ENCODE measurements at places on chromosomes 5 and 9. TPM values are rescaled to one million over a fixed set of nuclear protein-coding genes. Genes with fewer than 3 reads are reported as not detected.

- H3K27ac ChIP-seq, result no peak overlapping the region
- no peaks in the 10 kb centered on the region for H3K4me1 ChIP-seq
- DNase-seq, result no peak
- H3K4me3 ChIP-seq, result no peak overlapping the region
- peaks cover 2% of the 10 kb centered on the region for H3K27me3 ChIP-seq
Measured at GRCh38 chr5:61285531-61285930, 46.5 kb upstream of the ZSWIM6 start.

The EGR1 gene
- total RNA-seq, result 4.6 TPM

DNA sequence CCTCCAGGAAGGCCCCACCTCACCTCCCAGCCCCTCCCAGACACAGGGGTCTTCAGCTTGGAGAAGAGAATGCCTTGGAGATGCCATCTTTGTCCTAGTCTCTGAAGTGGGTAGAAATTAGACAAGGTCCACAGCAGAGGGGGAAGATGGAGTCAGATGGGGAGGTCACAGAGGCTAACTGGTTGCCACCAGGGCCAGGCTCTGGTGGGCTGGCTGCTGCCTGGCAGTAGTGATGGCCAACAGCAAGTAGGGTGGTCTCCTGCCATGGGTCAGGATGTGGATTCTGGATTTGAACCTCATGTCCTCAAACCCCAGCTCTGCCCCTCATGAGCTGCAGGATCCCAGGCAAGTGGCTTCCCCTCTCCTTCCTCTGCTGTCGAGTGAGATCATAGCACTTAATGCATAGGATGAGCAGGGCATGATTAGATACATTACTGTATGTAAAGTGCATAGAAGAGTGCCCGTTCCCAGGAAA is 38.7 kb upstream of the NEK6 start:
- H3K36me3 ChIP-seq, result no peaks in the 10 kb centered on the region
- peak overlapping the region; percentile 87 for H3K27ac ChIP-seq
- DNase-seq, result no peak

DNA sequence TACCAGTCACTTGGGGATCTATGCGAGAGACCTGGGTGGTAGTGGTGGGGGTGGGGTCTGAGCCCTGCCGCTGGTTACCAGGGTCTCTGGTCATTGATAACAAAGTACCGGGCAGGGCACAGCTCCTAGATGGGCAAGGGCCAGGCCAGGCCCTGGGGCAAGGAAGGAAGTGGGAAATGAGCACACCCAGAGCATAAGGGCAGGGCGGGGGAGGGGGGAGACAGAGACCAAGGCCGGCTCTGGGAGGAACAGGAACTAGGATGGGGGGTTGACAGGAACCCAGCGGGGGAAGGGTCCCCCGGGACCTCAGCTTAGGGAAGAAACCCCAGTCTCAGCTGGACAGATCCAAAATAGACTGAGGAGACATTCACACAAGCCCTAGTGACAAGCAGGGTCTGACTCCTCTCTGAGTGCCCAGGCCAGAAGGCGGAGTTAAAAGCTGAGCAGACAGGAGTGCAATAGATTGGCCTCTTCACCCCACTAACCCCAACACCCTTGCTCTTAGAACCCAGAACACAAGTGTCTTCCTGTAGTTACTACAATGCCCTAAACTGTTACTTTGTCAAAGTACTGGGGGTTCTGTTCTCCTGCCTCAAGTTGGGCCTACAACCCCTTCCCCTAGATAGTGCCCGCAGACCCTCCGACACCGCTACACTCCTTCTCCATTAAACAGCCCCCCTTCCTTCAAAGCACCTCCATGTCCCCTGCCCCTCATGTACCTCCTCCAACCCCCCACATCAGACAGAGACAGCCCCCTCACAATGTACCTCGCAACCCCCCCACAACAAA is 628 bp downstream of the ATOSB start:
- DNase-seq, result peak; percentile 51
- H3K27ac ChIP-seq, result peak overlapping the region; percentile 98
- peaks cover 47% of the 10 kb centered on the region for H3K4me1 ChIP-seq
- H3K36me3 ChIP-seq, result peaks cover 6% of the 10 kb centered on the region

- peaks cover 35% of the 10 kb centered on the region for H3K36me3 ChIP-seq
- no peak overlapping the region for H3K27ac ChIP-seq
Measured at GRCh38 chr9:112065806-112066606, 109.1 kb downstream of the SUSD1 start.

The TMEM174 gene
- total RNA-seq, result not detected

- no peak overlapping the region for H3K4me3 ChIP-seq
- no peaks in the 10 kb centered on the region for H3K27me3 ChIP-seq
- H3K27ac ChIP-seq, result no peak overlapping the region
- H3K36me3 ChIP-seq, result no peaks in the 10 kb centered on the region
- no peaks in the 10 kb centered on the region for H3K4me1 ChIP-seq
Measured at GRCh38 chr5:84715686-84716085, 331.0 kb upstream of the EDIL3 start.

DNA sequence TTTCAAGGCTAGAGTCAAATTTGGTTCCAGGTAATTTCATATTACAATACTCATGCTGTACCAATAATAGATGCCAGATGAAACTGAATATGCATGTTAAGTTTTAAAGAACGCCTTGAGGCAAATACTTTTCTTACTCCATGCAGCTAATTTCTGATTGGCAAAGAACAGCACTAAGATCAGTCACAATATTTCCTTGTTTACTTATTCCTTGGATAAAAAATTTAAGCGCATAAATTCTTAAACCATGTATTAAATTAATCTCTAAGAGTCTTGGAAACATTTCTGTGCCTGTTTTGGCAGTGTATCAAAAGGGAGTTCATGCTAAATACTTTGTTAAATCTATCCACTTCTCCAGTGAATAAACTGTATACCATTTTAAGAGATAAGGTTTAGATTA is 173.5 kb downstream of the SLC12A2 start:
- H3K36me3 ChIP-seq, result no peaks in the 10 kb centered on the region
- H3K27me3 ChIP-seq, result no peaks in the 10 kb centered on the region
- no peak overlapping the region for H3K27ac ChIP-seq
- H3K4me3 ChIP-seq, result no peak overlapping the region
- no peaks in the 10 kb centered on the region for H3K4me1 ChIP-seq

GRCh38 chr5:82336226-82336958 is 58.2 kb upstream of the RPS23 start:
- H3K36me3 ChIP-seq, result no peaks in the 10 kb centered on the region
- no peak overlapping the region for H3K4me3 ChIP-seq
- peaks cover 2% of the 10 kb centered on the region for H3K27me3 ChIP-seq
- no peak for DNase-seq
- H3K4me1 ChIP-seq, result peaks cover 10% of the 10 kb centered on the region

- DNase-seq, result no peak
- no peak overlapping the region for H3K27ac ChIP-seq
- peaks cover 23% of the 10 kb centered on the region for H3K27me3 ChIP-seq
- H3K4me3 ChIP-seq, result no peak overlapping the region
- no peaks in the 10 kb centered on the region for H3K4me1 ChIP-seq
- no peaks in the 10 kb centered on the region for H3K36me3 ChIP-seq
Measured at GRCh38 chr9:135076876-135077430, 10.5 kb upstream of the OLFM1 start.

- H3K36me3 ChIP-seq, result no peaks in the 10 kb centered on the region
- H3K4me1 ChIP-seq, result peaks cover 21% of the 10 kb centered on the region
- no peak overlapping the region for H3K4me3 ChIP-seq
- DNase-seq, result no peak
- H3K27ac ChIP-seq, result no peak overlapping the region
Measured at GRCh38 chr9:121561385-121562222, 62.0 kb upstream of the GGTA1 start.

DNA sequence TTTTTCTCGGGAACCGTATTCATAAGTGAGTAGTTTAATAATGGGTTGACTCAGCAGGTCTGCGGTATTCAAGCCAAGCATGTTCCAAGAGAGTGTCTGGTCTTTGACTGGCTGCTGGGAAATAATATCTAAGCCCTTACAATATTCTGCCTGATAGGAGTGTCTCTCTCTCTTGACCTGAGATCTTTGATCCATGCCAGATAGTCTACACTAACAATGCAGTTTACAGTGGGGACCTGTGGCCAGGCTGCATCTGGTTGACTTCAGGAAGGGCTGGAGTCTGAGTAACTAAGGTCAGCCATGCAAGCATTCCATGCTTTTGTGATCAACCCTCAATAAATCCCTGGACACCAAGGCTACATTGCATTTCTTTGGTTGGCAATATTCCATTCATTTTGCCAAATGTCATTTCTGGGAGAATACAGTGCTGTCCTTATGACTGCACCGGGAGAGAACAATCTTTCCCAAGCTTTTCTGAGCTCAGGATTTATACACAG is 195.5 kb downstream of the SEMA5A start:
- no peak overlapping the region for H3K4me3 ChIP-seq
- no peaks in the 10 kb centered on the region for H3K27me3 ChIP-seq
- no peaks in the 10 kb centered on the region for H3K36me3 ChIP-seq
- DNase-seq, result no peak
- H3K4me1 ChIP-seq, result no peaks in the 10 kb centered on the region

DNA sequence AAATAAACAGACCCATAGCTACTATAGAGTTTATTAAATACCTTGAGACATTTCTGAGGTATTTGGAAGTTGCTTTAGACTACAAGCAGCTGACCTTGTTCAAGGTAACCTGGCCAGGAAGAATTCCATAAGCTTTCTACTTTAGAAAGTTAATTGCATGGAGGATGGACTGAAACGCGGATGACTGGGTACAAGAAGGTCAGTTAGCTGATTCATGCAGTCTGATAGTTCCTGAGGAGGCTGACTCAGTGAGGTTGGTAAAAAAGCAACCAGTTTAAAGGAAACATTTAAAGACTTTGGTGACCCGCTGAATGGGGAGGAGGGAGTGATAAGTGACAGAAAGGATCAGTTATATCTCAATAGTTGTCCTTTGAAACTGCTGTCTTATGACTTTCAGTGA is 670.1 kb upstream of the CDH9 start:
- H3K27me3 ChIP-seq, result no peaks in the 10 kb centered on the region
- H3K36me3 ChIP-seq, result no peaks in the 10 kb centered on the region
- no peaks in the 10 kb centered on the region for H3K4me1 ChIP-seq
- DNase-seq, result no peak
- no peak overlapping the region for H3K4me3 ChIP-seq
- no peak overlapping the region for H3K27ac ChIP-seq

GRCh38 chr5:135823881-135824280 is 10.6 kb upstream of the SLC25A48 start:
- DNase-seq, result no peak
- no peaks in the 10 kb centered on the region for H3K4me1 ChIP-seq
- H3K36me3 ChIP-seq, result no peaks in the 10 kb centered on the region
- no peak overlapping the region for H3K4me3 ChIP-seq
- H3K27me3 ChIP-seq, result peaks cover 3% of the 10 kb centered on the region

- H3K27ac ChIP-seq, result no peak overlapping the region
- no peak for DNase-seq
- H3K36me3 ChIP-seq, result peaks cover 2% of the 10 kb centered on the region
- no peaks in the 10 kb centered on the region for H3K4me1 ChIP-seq
- H3K4me3 ChIP-seq, result no peak overlapping the region
Measured at GRCh38 chr5:98793223-98793622, 19.8 kb downstream of the RGMB start.

GRCh38 chr5:72720205-72720604 is 96.3 kb upstream of the TNPO1 start:
- no peak overlapping the region for H3K4me3 ChIP-seq
- no peaks in the 10 kb centered on the region for H3K4me1 ChIP-seq
- H3K36me3 ChIP-seq, result no peaks in the 10 kb centered on the region
- DNase-seq, result no peak

All from activated naive CD8-positive, alpha-beta T cell treated with anti-CD3 and anti-CD28 coated beads, Interleukin-2, amount 10 ng/mL, durations not matched to agents 7 days and 5 days (primary cell).